ENCODE measurements at places on chromosomes 5 and 9. TPM values are rescaled to one million over a fixed set of nuclear protein-coding genes. Genes with fewer than 3 reads are reported as not detected.

DNA sequence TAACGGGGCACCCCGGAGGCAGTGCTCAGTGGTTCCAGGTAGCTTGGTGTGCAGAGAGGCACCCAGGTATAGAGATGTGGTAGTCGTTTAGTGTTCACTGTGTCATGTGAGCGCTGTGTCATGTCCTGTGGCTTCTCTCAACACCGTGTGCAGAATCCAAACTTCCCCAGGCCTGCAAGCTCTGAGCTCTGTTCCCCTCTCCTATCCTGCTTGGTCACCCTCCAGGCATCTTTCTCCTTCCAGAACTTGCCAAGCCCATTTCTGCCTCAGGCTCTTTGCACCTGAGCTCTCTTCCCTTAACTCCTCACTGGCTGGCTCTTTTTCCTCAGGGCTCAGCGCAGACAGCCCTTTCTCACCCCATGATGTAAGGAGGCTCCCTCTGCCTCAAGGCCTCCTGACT is 64.8 kb downstream of the CARTPT start:
- DNase-seq, result no peak

- no peak for DNase-seq
These were observed 63.7 kb downstream of the GLIS3 start for GRCh38 chr9:4235871-4236804.

- no peak for DNase-seq
These were observed 10.1 kb upstream of the LRRC14B start for GRCh38 chr5:181160-181559.

DNA sequence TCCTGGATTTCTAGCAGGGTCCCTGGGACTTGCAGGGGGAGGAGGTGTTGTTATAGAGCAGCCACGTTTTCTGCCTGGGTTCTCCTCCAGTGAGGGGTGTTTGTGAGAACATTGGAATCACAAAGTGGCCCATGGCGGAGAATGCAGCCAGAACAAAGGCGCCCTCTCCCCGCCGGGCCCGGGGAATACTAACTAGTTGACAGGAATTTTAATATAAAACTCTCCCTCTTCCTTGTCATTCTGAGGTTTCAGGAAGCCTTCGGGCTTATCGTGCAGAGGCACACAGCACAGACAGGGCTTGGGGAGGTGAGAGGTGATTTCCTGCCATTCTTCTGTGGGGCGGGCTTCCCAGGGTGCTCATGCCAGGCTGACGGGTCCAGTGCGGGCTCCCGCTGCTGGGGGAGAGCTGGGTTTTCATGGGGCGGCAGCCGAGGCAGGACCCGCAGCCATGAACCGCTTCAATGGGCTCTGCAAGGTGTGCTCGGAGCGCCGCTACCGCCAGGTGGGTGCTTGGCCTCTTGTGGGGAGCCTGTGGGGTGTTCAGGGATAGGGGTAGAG is 37.7 kb downstream of the RGS3 start:
- DNase-seq, result no peak

DNA sequence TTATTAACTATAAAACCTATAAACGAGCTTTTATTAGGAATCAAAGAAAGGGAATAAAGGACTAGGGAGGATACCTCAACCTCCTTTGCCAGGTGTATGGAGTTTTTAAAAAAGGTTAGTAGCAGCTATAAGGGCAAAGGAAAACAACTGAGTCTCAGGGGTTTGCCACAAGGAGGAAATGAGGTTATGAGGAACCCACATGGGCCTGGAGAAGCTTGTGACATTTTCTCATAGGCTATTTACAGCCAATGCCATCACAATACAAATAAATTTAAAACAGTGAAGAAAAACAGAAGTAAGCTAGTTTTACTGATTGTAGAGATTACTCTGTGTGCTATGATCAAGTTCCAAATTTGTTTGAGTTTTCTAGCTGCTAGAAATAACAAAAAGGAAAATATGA is 92.6 kb downstream of the CDKN2A start:
- DNase-seq, result no peak

DNA sequence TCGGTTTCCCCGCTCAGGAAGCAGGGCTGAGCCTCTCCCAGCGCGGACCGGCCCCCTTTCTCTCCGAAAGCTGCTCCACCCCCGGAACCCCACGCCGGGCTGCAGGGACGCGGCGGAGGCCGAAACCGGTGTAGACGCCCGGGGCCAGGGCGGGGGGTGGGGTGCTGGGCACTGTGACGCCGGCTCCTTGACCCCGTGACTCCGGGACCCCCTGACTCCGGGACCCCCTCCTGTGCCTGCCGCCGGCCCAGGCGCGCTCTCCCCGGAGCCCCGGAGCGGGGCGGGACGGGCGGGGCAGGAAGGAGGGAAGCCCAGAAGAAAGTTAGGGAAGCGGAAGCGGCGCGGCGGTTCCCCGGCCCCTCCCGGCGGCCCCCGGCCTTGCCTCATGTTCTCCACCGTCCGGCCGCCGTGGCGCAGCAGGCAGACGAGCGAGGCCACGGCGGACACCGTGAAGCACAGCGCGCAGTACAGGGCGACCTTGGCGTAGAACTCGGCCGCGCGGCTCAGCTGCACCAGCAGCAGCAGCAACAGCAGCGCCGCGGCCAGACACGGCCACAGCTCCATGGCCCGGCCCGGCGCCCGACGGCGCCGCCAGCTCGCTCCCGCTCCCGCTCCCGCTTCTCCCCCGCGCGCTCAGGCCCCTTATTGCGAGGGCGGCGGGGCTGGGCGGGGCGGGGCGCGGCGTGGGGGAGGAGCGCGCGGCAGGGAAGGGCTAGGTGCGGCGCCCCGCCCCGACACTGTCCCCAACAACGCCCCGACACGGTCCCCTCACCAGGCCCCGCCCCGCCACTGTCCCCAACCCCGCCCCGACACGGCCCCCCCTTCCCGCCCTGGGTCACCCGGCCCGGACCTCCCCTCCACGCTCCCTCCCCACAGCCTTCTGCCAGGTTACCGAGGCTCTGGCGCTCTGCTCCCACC is at the start of gene AGPAT2:
AGPAT2 (minus strand) TSS at position 664 of the 918 bp plus-strand sequence; CDS start at position 564, 100 bp downstream.
- DNase-seq, result no peak

DNA sequence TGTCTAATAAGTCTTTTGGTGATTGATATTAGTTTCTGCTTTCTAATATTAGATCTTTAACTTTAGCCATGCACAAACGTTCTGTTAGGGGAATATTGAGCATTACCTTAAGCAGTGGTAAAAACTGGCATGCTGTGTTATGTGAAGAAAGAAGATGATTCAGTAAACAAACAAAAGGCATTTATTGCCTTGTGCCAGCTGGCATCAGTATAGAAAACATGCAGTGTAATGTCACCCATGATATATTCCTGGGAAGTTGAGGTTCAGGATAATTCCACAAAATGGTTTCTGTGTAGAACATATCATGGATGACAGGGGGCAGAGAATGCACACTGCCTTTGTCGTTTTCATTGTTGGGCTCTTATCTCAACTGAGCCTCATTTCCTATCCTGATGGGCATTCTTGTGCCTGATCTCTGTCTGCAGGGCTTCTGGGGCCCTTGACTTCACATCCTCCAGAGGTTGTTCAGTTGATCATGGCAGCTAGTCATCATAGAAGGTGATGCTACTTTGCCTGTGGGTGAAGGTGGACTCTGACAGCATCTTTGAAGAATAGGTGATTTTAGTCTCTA is 24.2 kb downstream of the LRRTM2 start:
- DNase-seq, result no peak

- no peak for DNase-seq
These were observed 78.9 kb downstream of the AP3B1 start for GRCh38 chr5:78215565-78215964.

DNA sequence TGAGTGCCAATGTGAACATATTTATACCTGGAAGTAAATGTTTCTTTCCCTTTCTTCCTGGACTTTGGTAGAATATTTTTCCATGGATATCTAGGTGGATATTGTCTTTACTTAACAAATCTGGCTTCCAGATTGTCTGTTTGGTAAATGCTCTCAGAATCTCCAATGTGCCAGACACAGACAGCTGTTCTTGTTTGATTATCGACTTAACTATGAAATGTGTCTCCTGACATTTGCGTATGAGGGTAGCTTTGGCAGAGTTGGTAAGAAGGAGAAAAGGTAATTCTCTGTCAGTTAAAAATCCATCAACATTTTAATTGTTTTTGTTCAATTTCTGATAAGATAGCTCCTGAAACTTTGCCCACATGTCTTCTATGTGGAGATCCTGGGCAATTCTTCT is 196.4 kb upstream of the NUDT12 start:
- no peak for DNase-seq

DNA sequence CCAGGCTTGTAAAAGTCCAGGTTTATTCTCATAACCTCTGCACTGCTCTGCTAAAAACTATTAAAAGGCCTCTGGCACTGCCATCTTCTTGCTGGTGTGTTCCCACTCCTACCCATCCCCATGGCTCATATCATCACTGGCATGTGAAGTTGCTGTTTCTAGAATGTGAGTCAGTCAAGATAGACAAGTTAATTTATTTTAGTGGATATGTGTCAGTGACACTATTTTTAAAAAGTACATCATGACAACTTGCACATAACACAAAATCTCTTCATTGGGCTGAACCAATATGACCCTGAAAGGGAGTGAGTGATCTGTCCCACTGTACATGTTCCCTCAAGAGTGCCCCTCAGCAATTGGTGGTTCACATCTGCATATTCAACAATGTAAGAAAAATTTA is 299.7 kb downstream of the NFIB start:
- no peak for DNase-seq

GRCh38 chr5:72452515-72453245 is 54.5 kb downstream of the ZNF366 start:
- no peak for DNase-seq

- DNase-seq, result no peak
These were observed 42.1 kb downstream of the OTULIN start for GRCh38 chr5:14706615-14707021.

GRCh38 chr5:122413722-122414121 is 101.7 kb downstream of the SNCAIP start:
- DNase-seq, result no peak

Gene GPRIN1
- 1.3 TPM for total RNA-seq

Gene SLC25A2
- 0.61 TPM for total RNA-seq

Gene ARHGEF37
- total RNA-seq, result 3.9 TPM

Gene AIF1L
- total RNA-seq, result 57.2 TPM

Gene MPDZ
- 46.0 TPM for total RNA-seq
